ENCODE measurements at places on chromosomes 2 and 18.

DNA sequence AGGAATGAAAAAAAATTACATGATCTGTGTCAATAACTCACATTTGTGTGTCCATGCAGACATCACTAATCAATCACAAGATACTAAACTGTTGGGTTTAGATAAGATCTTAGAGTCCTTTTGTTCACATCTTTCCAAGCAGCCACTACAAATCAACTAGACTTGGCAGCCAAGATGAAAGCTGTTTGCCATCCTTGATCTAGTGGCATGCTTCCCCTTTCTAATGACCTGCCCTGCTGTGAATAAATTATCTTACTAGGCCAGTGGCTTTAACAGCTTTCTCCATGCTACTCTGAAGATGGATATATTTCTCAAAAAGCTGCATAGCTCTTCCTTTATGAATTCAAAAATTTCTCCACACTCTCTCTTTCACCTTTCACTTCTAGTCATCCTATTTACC, 1338.0 kb upstream of the ACVR2A start:
- DNase-seq = no peak

- peak; percentile 41 for DNase-seq
These were observed at the start of gene DYNC1I2 for GRCh38 chr2:171687287-171688128. DYNC1I2 (plus strand) TSS chr2:171687469; CDS start chr2:171690156, 2,687 bp downstream.

DNA sequence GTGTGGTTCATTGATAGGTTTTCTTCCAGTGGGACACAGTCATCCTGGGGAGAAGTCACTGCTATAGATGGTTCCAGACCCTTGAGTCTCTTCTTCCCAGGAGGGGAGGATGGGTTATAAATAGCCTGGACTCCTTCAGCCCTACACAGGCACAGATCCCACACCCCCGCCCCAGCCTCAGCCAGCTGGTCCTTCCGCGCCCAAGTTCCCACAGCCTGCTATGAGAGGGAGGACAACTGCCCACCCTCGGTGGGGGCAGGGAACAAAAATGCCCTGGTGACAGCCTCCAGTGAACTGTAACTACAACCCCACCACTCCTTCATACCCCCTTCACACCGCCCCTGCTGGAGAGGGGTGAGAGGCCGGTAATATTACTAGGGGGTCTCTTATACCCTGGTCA, 3.2 kb downstream of the ZBTB7C start:
- no peak for DNase-seq

DNA sequence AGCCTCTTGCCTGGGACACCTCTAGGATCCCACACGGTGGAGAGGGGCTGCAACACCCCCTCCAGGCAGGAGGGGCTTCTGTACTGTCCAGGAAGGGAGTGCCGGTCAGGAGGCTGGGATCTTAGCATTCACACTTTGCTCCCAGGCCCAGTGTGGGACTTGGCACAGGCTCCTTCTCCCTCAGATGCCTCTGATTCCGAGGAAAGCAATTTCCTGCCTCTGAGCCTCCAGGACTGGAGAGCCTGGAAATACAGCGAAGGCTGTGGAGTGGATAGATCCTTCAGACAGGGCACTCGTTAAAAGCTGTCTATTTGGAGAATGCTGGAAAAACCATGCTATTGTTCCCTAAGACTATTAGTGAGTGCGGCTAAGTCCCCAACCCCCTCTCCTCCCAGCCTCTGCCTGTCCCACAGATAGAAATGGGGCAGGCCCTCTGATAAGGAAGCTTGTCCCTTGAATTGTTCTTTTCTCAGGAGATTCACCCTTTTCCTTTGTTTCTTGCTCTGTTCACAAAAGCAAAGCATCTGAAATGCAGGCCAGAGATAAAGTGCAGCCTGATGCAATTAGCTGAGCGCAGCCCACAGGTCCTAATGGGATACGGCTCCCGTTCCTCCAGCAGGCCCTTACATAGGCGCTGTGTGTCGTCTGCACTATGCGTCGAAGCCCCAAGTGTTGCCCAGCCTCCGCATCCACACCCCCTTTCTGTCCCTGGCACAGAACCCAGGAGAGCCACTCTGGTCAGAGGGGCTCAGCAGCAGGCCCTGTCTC, 252.2 kb downstream of the KLHL29 start:
- no peak for DNase-seq

- no peak for DNase-seq
These were observed 158.1 kb upstream of the SLC39A10 start for GRCh38 chr2:195498839-195499490.

DNA sequence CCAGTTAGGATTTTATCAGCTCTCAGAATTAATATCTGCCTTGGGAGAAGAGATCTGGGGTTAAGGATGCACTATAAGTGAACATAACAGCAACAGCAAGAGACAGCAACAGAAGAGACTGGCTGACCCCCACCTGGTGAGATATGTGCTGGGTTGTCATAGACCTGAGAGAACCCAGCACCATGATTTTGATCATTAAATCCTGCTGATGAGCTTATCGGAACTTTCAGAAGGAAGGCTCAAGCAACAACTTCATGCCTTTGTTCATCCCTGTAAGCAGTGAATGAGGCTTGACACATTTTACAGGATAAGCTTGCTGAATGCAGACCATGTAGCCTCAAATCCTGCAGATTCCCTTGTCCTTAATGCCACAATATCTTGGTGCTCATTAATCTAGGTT, 100.0 kb downstream of the POLE4 start:
- DNase-seq = no peak

DNA sequence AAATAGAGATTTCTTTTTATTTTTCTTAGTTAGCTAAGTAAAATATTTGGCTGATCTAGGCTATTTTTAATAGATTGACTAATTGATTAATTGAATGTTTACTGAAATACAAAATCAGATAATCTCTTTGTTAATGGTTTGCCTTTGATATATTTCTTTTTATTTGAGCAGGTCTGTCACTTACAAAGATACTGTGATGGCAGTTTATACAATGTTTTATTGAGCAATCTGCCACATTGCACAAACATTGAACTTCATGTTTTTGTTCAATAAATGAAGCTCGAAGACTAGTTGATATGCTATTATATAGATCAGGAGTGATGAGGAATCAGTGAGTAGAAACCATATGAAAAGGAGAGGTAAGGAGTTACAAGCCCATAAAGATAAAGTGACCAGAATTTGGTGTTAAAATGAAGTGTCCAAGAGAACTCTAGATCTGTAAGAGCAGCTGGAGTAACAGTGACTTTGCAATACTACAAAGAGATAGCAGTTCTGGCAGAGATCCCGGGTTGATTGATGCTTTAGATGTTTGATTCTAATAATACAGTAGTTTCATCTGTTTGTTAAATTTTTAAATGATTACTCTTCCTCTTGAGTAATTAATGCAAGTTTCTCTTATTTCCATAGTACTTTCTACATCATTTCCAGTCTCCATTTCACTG, 574.2 kb downstream of the CCDC85A start:
- no peak for DNase-seq

DNA sequence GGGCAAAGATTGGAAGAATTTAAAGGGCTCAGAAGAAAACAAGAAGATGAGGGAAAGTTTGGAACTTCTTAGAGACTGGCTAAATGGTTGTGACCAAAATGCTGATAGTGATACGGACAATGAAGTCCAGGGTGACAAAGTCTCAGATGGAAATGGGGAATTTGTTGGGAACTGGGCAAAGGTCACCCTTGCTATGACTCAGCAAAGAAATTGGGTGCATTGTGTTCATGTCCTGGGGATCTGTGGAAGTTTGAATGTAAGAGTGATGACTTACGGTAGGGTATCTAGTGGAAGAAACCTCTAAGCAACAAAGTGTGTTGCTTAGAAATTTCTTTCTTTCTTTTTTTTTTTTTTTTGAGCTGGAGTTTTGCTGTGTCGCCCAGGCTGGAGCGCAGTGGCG, 6.0 kb upstream of the IL1A start:
- DNase-seq = no peak

DNA sequence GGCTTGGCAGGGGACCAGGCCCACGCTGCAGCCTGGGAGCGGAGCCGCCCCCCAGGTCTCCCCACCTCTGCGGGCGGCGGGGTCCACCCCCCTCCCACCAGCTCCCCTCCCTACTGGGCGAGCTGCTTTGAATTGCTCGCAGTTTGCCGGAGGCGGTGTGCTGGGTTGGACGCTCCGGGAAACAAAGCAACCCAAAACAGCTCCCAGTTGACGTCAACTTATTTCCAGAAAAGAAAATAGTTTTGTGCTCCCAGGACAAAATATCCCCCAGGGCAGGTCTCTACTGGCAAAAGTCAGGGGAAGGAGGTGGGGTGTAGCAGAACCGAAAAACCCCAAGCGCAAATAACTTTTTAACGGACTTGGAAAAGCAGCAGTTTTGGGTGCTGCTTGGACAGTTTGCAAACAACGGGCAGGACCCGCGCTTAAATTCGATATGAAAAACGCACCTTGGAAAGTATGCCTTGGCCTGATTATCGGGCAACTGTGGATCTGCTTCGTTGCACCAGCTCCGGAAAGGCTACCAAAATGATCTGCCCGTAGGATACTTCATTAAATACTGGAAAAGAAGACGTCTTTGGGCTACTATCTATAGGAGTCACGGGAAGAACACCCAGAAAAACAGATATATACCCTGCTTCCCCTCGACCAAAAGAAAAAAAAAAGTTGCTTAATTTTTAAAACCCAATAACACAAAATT, 2.8 kb upstream of the KCTD1 start:
- no peak for DNase-seq

GRCh38 chr18:46346213-46346612, 242.0 kb downstream of the HAUS1 start:
- DNase-seq = no peak

GRCh38 chr2:23091900-23092299, 293.1 kb upstream of the KLHL29 start:
- DNase-seq = no peak

- no peak for DNase-seq
These were observed 83.1 kb downstream of the SEPTIN10 start for GRCh38 chr2:109530712-109531111.

- no peak for DNase-seq
These were observed 34.9 kb upstream of the MAT2A start for GRCh38 chr2:85503851-85504777.

DNA sequence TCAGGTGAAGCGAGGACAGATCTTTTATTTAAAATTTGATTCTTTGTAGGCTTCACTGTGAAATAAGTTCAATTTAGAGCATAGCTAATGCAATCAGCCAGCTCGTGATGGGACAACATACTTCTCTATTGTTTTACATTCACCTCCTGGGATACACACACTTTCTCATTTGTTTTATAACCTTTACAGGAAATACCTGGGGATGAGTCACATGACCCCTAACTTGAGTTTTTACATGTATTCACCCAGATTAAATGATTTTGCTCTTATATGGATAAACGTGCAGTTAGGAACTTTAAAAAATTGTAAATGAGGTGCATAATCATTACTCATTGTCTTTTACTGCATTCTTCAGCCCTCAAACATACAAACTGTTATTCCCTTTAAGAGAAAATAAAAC, 152.1 kb downstream of the NEDD4L start:
- no peak for DNase-seq

DNA sequence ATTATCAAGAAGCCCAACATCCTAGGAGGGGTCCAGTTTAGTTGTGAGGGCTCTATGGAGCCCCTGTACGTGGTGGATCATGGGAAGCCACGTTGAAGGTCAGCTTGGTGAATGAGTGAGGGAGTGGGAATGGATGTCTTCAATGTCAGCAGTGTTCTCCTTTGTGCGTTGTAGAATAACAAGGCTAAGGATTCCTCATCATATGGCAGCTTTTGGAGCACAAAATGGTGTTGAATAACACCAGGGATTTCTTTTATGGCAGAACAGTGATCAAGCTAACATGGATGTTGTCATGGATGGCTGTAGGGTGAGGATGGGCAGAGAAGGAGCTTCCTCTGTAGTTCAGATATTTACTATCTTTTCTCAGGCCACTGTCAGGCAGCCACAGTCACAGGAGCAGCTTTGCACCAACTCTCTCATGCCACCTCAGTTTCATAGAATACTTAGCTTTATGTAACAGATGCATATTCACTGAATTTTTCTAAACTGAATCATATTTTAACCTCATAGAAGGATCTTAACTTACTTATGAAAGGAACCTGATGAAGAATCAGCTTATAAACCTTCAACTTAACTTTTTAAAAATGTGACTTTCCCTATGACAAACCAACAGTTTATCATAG, 284.5 kb upstream of the EPAS1 start:
- no peak for DNase-seq

DNA sequence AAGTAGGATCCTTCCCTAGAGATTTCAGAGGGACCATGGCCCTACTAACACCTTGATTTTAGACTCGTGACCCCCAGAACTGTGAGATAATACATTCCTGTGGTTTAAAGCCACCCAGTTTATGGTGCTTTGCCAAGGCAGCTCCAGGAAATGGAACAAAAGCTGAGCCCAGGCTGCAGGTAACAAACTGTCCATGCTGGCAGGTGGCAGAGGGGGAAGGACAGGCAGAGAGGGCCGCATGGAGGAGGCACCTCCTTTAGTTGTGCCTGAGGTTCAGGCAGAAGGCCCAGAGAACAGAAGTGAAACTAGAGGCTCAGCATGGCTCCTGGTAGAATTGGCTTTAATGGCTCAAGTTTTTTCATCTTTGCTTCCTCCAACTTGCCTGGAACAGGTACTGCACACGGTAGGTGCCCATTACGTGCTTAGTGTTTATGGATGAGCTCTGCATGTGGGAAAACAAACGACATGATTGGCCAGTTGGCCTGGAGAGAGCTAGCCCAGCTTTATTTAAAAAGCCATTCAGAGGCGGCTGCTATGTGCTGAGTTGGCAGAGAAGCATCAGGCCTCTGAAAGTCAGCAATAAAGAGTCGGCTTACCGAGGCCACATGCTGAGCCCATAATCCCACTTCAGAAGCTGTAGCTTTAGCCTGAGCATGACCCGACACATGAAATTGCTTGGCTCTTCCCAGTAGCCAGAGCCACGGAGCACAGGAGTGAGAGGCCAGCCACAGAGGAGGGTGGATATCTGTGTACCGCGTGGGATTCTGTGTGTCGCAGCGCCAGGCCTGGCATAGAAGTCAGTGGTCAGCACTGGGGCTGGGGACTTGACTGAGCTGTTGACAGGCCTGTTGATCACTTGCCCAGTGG, 36.5 kb downstream of the HS1BP3 start:
- DNase-seq = no peak

DNA sequence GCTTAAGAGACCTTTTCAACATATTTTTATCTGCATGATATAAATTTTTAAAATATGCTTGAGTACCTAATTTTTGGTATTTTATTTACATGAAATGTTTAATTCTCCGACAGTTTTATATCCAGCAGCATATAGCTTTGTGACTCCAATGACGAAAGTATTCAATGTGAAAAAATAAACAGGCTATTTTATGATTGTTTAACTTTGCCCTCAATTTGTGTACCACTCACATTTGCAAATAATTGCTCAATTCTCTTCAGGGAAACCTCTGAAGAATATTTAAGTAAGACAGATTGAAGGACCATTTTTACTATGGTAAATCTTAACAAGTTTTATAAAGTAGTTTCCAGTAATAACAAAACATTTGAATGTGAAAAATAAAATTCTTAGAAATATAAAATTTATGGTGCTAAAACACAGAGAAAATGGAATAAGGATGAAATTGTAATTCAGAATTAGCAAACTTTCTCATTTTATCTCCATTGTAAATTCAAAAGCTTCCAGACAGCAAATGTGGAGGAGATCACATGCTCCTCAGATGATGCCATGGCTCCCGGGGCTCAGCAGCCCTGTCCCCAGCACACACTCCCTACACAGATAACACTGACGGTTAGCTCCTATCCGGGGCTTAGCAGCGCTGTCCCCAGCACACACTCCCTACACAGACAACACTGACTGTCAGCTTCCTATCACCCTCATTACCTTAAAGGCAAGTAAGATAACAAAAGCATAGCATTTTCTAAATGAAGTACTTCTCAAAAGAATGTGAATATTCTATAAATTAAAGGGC, 39.7 kb downstream of the SH3YL1 start:
- DNase-seq = no peak

Data from stimulated activated CD8-positive, alpha-beta memory T cell treated with anti-CD3 and anti-CD28 coated beads, Interleukin-12 subunit alpha, Interleukin-12 subunit beta, amount 100 ng/mL, for 1 hour (primary cell).